ENCODE measurements at places on chromosomes 2 and 18. TPM values are rescaled to one million over a fixed set of nuclear protein-coding genes. Genes with fewer than 3 reads are reported as not detected.

The STAT4 gene
- 0.31 TPM for total RNA-seq

The UGT1A10 gene
- total RNA-seq, result not detected

The MOGAT1 gene
- total RNA-seq, result not detected

The CCBE1 gene
- total RNA-seq, result 26.0 TPM

The RFTN2 gene
- 25.6 TPM for total RNA-seq

The COLEC11 gene
- total RNA-seq, result 0.92 TPM

The SCYGR4 gene
- total RNA-seq, result not detected

The MEP1B gene
- not detected for total RNA-seq

The DNAJC5G gene
- total RNA-seq, result not detected

The UGT1A6 gene
- not detected for total RNA-seq

The HAAO gene
- total RNA-seq, result 0.53 TPM

The KCNJ13 gene
- not detected for total RNA-seq

The PELI1 gene
- total RNA-seq, result 13.2 TPM

The DLX1 gene
- 0.62 TPM for total RNA-seq

The APOB gene
- under 0.01 TPM for total RNA-seq

The IL18RAP gene
- not detected for total RNA-seq

The HOXD13 gene
- not detected for total RNA-seq

The SERPINB3 gene
- not detected for total RNA-seq

The ZNF516 gene
- 8.9 TPM for total RNA-seq

The ASAP2 gene
- 83.4 TPM for total RNA-seq

The SIX3 gene
- total RNA-seq, result not detected

Data from aortic smooth muscle cell (primary cell).